ENCODE measurements at places on chromosomes 7 and 10.

DNA sequence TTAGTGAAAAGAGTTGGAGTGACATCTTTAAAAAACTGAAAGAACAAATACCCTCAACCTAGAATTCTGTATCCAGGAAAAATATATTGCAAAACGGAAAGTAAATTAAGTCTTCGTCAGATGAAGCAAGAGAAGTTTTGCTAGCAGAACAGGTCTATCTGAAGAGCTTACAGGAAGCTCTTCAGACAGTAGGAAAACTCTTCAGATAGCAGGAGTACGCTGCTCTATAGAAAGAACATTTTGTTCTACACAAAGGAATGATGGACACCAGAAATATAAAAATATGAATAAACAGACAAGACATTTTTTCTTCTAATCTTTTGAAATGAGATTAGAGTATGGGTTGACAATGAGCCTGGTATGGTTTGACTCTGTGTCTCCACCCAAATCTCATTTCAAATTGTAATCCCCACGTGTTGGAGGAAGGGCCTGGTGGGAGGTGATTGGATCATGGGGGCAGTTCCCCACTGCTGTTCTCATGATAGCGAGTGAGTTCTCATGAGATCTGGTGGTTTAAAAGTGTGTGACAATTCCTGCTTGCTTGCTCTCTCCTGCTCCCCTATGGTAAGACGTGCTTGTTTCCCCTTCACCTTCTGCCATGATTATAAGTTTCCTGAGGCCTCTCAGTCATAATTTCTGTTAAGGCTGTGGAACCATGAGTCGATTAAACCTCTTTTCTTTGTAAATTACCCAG lies 567.3 kb downstream of the AUTS2 start:
- no peak for DNase-seq

DNA sequence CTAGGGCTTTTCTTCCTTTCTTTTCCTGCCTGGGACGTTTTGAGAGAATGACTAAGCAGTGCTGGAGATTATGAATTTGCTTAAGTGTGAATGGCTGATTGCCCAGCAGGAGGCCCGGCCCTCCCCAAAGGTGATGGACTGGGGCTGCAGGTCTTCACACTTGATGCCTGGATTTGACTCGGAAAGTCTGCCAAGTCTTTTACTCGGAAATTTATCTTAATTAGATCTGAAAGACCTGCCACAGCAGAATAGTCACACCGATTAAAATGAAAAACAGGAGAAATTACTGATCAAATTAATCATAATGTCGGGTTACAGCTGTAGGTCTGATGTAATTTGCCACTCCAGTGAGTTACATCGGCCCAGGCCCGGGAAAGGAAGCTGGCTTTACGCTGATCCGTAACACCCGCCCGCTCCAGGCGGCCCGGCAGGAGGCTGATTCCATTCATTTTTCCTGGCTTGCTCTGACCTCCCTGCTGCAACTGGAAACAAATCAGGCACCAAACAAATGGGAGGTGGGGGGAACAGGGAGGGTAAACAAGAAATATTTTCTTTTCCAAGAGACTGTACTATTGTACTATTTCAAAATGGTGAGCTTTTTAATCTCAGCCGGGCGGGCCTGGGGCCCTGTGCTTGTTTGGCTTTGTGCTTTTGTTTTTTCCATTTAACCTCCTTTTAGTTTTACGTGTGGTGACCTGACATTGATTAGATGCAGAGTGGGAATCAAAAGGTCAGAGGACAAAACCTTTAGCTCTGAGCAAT lies 212.4 kb upstream of the YAE1 start:
- DNase-seq = peak; percentile 92

DNA sequence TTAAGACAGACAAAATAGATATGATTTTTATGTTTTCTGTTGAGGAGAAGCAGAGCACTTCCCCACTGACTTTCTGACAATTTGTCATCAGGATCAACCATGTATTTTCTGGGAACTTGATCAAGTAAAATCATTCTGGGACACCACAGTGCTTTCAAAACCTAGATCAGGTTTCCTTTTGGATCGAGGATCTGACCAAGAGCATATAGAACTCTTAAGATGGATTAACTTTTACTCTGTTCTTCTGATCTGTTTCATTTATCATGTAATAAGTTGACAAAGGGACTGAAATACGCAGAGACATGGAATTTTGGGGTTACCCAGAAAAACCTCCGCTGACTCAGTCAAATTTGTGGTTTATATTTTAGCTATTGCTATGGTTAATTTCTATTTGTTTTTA lies 136.0 kb upstream of the WNT16 start:
- DNase-seq = no peak

- no peak for DNase-seq
Measured at GRCh38 chr10:124525751-124526600, 64.4 kb downstream of the LHPP start.

- DNase-seq = no peak
Measured at GRCh38 chr10:97939446-97939990, 89.9 kb downstream of the GOLGA7B start.

- DNase-seq = no peak
Measured at GRCh38 chr7:136533732-136534131, 334.7 kb upstream of the CHRM2 start.

DNA sequence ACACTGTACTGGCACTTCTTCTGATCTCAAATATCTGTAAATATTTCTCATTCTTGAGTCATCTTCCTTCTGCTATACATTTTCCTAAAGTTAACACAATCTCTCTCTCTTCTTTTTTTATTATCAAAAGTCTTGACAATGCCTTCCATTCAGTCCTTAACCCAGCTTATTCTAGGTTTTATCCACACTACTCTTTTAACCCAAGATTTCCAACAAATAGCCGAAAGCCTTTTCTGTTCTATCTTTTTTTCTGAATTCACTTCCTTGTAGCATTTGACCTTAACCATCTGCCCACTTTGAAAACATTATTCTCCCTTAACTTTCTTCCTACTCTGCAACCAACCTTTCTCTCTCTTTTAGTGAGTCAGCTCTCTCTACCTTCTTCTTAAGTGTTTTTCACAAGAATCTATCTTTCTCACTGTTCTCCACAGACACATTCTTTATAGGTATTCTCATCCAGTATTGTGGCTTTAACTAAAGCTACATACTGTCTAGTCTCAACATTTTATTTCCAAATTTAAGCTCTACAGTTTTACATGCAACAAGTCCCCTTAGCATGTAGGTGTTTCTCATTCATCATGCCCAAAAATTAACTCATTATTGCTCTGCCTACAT lies 915.6 kb downstream of the KCNMA1 start:
- DNase-seq = no peak

DNA sequence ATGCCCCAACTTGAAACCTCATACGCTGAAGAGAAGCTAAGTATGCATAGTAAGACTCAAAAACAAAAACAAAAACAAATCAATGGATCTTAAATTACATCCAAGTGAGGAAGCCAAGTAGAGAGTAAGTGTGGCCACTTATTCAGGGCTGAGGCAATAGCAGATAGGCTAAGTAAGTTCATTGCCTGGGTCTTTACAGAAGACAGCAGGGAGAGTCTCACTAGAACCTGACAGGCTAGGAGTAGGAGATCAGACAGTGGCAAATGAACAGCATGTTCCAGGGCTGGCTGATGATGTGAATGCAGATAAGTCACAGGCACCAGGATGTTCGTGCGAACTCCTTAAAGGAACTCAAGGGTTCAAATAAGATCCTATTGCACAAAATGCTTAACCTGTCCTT lies 568.6 kb downstream of the KCNMA1 start:
- no peak for DNase-seq

GRCh38 chr7:117071551-117071950 lies 118.2 kb downstream of the ST7 start:
- no peak for DNase-seq

- DNase-seq = no peak
Measured at GRCh38 chr7:100407285-100408180, 21.0 kb downstream of the ZCWPW1 start.

GRCh38 chr7:11403781-11404180 lies 428.2 kb downstream of the THSD7A start:
- no peak for DNase-seq

- no peak for DNase-seq
Measured at GRCh38 chr7:20301311-20301939, 29.3 kb upstream of the ITGB8 start.

DNA sequence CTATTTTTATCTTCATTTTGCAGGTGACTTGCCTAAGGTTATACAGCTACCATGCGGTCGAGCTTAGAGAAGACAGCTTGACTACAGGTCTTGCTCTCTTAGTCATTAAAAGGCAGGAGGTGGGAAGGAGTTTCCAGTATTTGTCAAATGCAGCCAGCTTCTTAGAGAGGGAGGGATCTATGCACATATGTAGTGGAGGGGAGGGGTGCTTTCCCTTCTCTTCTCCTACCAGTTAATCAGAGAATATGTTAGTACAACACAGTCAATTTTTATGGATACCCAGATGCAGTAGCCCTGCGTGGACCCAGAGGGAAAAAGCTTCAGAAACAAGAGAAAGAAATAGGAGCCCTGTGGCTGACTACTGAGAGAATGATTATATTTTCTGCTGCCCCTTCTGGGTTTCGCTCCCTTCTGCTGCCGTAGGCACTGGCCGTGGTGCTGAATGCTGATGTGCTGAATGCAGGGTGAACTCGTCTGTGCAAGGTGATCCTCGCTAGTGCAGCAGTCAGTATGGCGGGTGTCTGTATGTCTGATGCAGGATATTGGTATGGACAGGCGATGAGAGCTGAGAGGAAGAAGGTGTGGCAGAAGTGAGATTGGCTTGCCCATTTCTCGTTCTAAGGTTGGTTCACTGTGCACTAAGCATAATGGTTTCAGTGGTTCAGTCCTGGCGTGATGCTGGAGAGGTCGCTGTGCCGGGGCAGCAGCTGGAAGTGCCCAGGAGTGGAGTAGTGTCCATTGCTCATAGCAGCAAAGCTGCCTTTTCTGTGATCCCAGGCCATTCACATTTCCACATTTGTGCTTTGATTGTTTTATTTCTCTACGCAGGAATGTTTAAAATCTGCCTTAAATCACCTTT lies 189.2 kb upstream of the PODXL start:
- DNase-seq = peak; percentile 15

DNA sequence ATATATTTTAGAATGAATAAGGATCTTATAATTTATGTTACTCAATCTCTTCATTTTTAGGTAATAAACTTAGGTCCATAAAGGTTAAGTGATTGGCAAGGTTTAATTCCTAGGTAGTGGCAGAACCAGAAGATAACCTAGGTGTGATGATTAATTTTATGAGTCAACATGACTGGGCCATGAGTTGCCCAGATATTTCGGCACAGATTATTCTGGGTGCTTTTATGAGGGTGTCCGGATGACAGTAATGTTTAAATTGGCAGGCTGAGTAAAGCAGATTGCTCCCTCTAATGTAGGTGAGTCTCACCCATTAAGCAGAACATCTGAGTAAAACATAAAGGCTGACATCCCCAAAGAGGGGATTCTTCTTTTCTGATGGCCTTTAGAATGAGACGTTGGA lies 1349.3 kb upstream of the CELF2 start:
- no peak for DNase-seq

GRCh38 chr7:156207306-156207705 lies 395.0 kb upstream of the SHH start:
- no peak for DNase-seq

GRCh38 chr7:150375662-150376521 lies 3.2 kb upstream of the ZNF775 start:
- DNase-seq = no peak

GRCh38 chr7:80357530-80357929 lies 154.3 kb downstream of the GNAT3 start:
- DNase-seq = no peak

GRCh38 chr10:97879241-97879640 lies 29.6 kb downstream of the GOLGA7B start:
- no peak for DNase-seq

DNA sequence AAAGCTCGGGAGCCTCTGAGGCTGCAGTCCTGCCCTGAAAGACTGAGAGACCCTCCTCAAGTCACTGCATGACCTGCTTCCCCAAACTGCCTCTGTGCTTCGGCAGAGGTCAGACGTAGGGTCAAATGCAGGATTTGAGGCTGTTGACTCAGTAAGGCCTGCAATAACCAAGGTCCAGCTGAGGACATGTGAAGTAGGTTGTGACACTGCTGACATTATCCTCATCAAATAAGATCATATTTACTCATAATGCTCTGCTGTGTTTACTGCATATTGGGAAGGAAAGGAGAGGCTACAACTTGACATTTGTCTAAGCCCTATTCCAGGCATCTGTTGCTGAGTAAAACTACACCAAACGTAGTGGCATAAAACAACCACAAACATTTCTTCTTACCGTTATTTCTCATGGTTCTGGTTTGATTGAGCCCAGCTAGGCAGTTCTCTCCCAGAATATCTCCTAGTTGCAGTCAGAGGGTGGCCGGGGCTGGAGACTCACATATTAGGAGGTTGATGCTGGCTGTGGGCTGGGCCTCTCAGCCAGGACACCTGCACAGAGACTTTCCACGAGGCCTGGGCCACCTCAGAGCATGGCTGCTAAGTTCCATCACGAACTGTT lies 122.1 kb upstream of the STK17A start:
- DNase-seq = no peak

- DNase-seq = no peak
Measured at GRCh38 chr7:98372993-98373392, 27.9 kb downstream of the BAIAP2L1 start.

- no peak for DNase-seq
Measured at GRCh38 chr10:68075550-68076004, 494 bp upstream of the HERC4 start.

DNA sequence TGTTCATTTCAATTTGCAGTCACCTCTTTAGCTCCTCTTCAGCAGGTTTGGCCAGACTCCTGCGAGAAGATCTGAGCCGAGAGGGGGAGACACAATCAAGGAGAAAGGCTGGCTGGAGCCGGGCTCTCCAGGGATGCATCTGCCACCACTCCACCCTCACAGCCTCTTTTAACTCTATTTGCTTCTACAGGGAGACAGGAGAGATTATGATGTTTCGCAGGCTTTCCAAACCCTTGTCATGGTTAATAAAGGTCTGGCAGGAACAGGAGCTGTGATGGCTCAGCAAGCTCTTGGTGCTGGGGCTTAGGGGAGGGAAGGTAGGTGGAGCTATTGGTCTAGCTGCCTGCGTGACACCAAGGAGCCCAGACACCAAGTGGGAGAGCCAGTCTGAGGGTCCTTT lies 448.1 kb upstream of the PODXL start:
- no peak for DNase-seq

GRCh38 chr10:43253461-43254198 lies 13.2 kb downstream of the RASGEF1A start:
- DNase-seq = no peak

GRCh38 chr7:372546-372931 lies 82.6 kb downstream of the FOXL3 start:
- DNase-seq = no peak
